ENCODE measurements at places on chromosomes 3 and 15.

GRCh38 chr3:98962189-98962930, 60.9 kb upstream of the DCBLD2 start:
- DNase-seq: no peak

- DNase-seq: no peak
These were observed 22.9 kb upstream of the ZBED2 start for GRCh38 chr3:111617912-111618601.

DNA sequence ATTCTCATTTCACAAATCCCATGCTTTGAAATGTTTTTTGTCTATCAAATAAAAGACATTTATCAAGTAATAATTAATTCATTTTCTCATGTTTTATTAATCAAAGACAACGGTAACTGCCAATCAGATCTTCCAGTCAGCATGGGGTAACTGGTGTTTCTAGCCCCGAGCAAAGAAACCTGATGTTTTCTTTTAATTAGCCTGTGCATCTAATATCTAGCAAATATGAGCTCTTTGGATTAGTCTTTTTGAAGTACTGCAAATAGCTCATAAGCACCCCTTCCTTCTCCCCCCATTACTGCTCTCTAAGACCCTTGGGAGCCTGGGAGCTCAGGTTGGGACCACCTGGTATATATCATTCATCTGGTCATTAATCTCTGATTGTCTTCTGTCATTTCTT, 43.1 kb upstream of the SRGAP3 start:
- no peak for DNase-seq

GRCh38 chr3:176723758-176724393, 473.4 kb downstream of the TBL1XR1 start:
- no peak for DNase-seq

- no peak for DNase-seq
These were observed 321.7 kb upstream of the FRG2C start for GRCh38 chr3:75342425-75342824.

- no peak for DNase-seq
These were observed 2.5 kb downstream of the SCG5 start for GRCh38 chr15:32643907-32644445.

GRCh38 chr3:100882571-100882984, 110.6 kb downstream of the ABI3BP start:
- DNase-seq: no peak

Measured in NCI-H1105 treated with DMSO at 0.1 percent for 48 hours (cell line).